A172 (cell line): ENCODE measurements at places on chromosomes 4 and X. TPM values are rescaled to one million over a fixed set of nuclear protein-coding genes. Genes with fewer than 3 reads are reported as not detected.

GRCh38 chr4:164866817-164867490 lies 10.0 kb upstream of the APELA start:
- no peak for DNase-seq

- no peak for DNase-seq
These were observed 570.7 kb downstream of the PCDH7 start for GRCh38 chr4:31290836-31291235.

DNA sequence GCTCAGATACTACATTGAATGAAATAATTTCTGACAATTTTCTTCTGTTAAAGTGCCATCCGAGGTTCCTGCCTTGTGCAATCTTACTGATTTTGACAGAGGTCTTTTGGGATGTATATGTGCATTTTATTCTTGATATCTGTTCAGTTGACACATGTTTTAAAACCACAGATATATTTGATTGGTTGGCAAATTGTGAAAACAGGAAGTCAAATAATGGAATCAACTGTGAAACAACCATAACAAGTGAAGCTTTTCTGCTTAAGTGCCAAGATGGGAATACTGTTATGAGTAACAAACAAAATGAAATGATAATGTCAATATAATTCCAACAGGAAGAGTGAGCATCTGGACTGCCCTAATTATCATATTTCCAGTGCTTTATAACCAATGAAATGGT lies 84.9 kb upstream of the TET2 start:
- DNase-seq = peak; percentile 15

- no peak for DNase-seq
These were observed 96.5 kb downstream of the ASB9 start for GRCh38 chrX:15173411-15173810.

DNA sequence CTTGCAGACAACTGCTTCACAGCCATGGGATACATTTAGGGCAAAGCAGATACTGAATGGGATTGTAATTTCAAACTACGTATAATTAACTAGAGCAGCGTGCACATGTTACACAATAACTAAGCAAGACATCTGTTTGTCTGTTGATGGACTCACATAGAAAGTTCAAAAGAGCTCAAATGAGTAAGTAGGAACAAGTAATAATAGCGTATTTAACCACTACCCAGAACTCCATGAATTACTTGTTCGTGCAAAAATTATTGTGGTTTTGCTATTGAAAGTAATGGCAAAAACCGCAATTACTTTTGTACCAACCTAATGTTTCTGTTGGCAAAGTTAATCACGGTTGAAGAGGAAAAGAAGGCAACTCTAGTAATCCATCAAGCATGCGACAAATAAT lies 825.4 kb downstream of the PCDH18 start:
- no peak for DNase-seq

- DNase-seq = peak; percentile 81
These were observed 23.3 kb downstream of the MECP2 start for GRCh38 chrX:154074199-154074598.

GRCh38 chrX:23742697-23743622 lies at the start of gene ACOT9:
ACOT9 (minus strand) TSS chrX:23743276; CDS start chrX:23743144, 132 bp downstream.
- DNase-seq = peak; percentile 98

DNA sequence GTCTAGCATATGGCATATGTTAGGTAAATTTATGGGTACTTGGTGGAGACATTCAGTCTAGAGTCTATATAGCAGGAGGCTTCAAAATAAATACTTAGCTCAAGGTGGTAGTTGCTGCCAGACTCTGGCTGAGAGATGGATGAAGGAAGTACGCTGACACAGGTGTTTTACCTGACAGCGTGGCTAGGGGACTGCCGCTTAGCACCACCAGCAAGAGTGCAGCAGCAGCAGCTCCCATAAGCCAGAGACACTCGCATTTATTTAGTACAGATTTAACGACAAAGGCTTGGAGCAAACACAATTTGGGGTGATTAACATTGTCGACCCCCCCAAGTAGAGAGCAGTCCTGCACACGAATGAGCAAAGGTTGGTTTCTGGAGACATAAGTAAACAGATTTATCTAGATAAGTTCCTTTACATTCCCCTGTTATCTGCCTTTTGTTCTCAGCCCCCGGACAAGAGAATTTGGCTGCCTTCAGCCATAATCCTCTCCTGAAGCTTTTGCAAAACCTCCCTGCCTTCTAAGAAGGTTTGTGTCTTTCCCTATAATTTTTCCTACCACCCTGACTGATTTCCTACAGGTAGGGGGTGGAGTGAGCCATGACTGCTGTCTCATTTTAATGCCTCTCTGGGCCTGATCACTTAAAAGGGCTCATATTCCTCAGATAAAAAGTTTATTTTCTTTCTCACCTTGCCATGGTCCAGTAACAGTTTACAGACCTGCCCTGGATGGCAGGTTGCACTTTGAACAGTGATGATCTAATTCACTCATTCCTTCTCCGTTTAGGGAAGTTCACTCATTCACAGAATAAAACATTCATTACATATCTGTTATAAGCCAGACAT lies 64.6 kb downstream of the RHOH start:
- DNase-seq = no peak

DNA sequence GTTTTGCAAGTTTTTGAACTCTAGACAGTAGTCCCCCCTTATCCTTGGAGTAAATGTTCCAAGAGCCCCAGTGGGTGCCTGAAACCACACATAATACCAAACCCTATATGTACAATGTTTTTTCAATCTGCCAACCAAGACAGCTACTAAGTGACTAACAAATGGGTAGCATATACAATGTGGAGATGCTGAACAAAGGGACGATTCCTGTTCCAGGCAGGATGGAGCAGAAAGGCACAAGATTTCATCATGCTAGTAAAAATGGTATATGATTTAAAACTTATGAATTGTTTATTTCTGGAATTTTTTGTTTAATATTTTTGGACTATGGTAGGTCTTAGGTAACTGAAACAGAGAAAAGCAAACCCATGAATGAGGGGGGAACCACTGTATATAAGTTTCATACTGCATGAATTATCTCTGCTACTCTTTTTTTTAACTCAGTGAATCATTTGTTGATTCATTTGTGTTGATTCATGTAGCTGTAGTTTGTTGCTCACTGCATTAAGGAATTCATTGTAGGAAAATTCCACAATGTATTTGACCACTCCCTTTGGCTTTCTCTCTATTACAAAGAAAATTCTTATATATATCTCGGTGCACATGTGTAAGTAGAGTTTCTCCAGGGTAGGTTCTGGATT lies 21.9 kb upstream of the ANXA3 start:
- DNase-seq = peak; percentile 31

GRCh38 chr4:150074064-150074463 lies 4.2 kb upstream of the DCLK2 start:
- DNase-seq = no peak

DNA sequence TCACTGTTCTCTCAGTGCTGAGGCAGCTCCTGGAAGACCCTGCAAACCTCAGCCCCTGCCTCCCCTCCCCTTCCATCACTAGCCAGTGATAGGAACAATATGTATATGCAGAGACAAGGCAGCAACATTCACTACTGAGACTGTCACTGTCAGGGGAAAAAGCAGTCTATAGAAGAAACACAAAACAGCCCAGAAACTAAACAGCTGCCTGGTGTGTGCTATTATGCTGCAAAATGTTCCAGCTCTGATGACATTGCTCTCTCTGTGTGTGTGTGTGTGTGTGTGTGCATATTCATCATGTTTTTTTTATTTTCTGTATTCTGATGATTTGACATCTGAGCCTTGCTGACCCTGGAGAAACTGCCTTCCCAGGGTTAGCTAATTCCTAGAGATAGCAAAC lies 147.2 kb downstream of the SPATA18 start:
- DNase-seq = no peak

- DNase-seq = peak; percentile 11
These were observed 152.1 kb downstream of the FMR1NB start for GRCh38 chrX:148133105-148133725.

DNA sequence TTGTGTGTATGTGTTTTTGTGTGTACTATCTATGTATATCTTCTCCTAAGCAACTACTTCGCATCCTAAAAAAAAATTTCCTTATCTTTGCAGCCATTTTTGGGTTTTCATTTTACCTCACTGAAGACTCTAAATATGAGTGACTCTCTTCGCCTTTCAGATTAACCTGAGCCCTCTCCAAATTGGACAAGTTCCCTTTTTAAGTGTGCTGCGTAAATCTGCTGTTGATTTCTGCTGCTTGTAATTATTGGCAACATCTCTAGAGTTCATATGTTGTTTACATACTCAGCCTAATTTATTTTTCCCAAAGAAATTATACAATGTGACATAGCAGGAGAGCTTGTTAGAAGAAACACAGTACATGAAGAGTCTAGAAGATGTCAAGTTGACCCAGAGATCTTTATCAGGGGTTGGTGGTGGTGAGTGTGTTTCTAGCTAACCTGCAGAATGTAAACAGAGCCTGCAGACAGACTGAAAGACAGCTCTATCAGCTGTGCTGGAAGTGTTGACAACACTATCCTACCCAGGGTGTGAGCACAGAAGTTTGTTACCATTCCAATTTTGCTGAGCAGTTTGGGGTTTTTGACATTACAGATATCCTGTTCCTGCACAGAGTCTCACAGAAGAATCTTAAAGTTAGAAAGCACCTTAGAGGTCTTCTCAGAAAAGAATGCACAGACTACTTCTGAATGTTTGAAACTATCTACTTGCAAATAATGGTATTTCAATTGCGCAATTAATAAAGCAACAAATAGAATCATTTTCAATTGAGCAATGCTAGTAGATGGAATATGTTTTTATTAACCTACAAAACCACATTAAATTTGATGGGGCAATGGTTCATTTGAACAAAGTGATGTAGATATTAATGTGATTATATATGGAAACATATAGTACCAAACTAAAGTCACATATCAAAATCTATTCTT lies 12.5 kb downstream of the SOX3 start:
- DNase-seq = no peak

- DNase-seq = no peak
These were observed 32.9 kb upstream of the PGM2 start for GRCh38 chr4:37793562-37793961.

GRCh38 chr4:8911316-8912088 lies 39.9 kb upstream of the HMX1 start:
- DNase-seq = peak; percentile 89

GRCh38 chr4:71201057-71201456 lies 137.8 kb upstream of the SLC4A4 start:
- no peak for DNase-seq

DNA sequence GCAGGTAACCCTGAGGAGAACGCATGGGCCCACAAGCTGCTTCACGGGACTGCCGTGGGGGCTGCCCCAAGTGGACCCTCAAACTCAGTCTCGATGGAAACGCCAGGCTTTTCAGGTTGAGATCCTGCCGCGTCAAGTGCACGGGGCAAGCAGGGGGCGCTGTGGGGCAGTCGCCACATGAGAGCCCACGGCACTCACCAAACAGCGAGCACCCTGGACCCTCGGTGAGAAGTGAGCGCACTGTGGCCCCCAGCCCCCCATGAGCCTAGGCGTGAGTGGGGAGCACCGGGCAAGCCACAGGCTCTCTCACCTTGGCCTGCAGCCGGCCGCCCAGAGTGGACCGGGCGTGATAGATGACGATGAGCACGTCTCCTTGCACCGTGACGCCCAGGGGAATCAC lies 50.9 kb upstream of the CPLX1 start:
- no peak for DNase-seq

GRCh38 chr4:175787546-175787945 lies 24.5 kb downstream of the GPM6A start:
- no peak for DNase-seq

DNA sequence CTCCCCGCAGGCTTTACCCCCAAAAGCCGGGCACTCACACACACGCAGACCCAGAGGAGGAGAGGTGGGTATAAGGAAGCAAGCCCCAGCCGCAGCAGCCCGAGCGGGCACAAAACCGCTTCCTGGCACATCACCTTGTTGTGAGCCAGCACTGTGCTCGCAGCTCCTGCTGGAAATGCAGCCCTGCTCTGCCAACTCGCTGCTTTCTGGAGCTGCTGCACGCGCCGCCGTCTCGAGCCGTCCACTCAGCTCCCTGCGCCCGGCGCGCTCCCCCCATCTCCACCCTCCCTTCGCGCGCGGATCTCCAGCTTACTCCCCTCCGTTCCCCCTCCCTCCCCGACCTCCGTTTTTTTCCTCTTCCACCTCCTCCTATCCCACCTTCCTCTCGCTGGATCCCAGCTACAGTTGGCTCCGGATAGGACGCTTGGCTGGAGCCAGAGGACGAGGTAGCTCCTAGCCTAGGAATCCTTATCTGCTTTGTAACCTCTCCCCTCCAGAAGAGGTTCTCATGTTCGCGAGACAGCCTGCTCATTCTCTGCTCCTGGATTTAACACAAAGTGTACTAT lies at the start of gene SPOCK3:
TSS of gene SPOCK3 (minus strand) at position 179 of the 566 bp plus-strand sequence.
- DNase-seq = peak; percentile 40

GRCh38 chr4:110119337-110119736 lies 79.1 kb downstream of the ELOVL6 start:
- DNase-seq = no peak

GRCh38 chr4:112748352-112748878 lies 111.5 kb downstream of the LARP7 start:
- no peak for DNase-seq

- no peak for DNase-seq
These were observed 131.0 kb upstream of the SLC34A2 start for GRCh38 chr4:25524663-25525062.

- peak; percentile 62 for DNase-seq
These were observed 143.9 kb upstream of the DIPK2B start for GRCh38 chrX:45344594-45344993.

DNA sequence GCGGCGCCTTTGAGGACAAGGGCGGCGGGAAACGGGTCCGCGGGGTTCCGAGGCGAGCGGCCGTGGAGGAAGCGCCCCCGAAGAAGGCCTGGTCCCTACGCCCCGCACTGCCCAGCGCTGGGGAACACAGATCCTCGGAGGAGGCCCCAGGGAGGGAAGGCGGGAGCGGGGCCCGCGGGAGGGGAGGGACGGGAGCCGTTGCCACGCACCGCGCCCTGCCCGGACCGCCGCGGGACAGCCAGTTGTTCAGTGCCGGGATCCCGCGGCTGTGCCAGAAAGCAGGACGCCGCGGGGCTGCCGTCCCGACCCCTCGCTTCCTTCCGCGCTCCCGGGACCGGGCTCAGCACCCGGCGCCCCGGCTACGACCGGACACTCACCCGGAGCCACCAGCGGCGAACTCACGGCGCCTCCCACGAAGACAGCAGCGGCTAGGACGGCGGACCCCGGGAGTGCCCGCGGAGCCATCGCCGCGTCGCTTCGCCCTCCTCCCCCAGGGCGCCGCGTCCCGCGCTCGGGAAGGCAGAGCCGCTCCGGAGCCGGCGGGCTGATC lies 278 bp downstream of the RELL1 start:
- DNase-seq = no peak

The GPC4 gene
- 2.4 and 3.2 TPM in 2 replicates for total RNA-seq

The FHIP1A gene
- 3.0 and 38.0 TPM in 2 replicates for total RNA-seq

The SERTM2 gene
- not detected in 2 replicates for total RNA-seq

The SRPX2 gene
- total RNA-seq = 0.22 and 1.3 TPM in 2 replicates

The ATG4A gene
- total RNA-seq = 7.6 and 9.0 TPM in 2 replicates

The SERPINA7 gene
- not detected in 2 replicates for total RNA-seq

The BBS7 gene
- 25.6 and 48.4 TPM in 2 replicates for total RNA-seq

The TCEAL2 gene
- not detected in 2 replicates for total RNA-seq

The SHROOM3 gene
- total RNA-seq = 13.2 and 19.0 TPM in 2 replicates
